ENCODE measurements at places on chromosomes 3 and 15.

GRCh38 chr3:158314426-158315357, 204.8 kb downstream of the RSRC1 start:
- no peak for DNase-seq

- no peak for DNase-seq
Measured at GRCh38 chr3:177441813-177442646, 244.7 kb upstream of the TBL1XR1 start.

DNA sequence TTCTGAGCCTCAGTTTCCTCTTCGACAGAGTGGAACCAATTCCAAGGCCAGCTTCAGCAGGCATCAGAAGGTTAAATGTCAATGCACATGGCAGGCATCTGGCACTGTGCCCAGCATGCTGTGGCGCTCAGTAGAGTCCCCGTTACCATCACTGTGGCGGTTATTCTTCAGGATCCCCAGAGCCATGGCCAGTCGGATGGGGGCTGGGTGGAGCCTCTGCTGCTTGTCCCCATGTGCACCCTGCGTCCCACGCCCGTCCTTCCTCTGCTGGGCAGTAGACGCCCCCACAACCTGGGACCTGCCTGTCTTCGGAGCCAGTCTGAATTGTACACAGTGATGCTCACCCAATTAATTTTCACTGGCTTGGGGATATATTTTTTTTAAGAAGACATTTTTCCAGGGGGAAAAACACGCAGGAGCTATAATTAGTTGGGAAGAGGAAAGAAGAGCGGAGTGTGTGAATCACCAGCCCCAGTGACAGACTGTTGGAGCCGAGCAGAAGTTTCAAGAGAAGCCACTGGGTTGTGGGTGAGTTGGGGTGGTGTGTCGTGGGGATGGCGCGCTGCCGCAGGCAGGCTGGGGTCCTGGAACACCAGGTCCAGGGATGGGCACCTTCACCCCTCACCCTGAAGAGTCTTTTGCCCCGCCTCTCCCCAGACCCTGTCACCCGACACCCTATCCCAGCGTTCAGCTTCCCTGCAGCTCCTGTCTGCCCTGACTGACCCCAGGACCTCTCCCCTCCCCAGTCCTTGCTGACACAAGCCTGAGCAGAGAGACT, 26.8 kb upstream of the RPL29 start:
- no peak for DNase-seq

GRCh38 chr3:144831955-144832716, 860.5 kb downstream of the DIPK2A start:
- DNase-seq: no peak

DNA sequence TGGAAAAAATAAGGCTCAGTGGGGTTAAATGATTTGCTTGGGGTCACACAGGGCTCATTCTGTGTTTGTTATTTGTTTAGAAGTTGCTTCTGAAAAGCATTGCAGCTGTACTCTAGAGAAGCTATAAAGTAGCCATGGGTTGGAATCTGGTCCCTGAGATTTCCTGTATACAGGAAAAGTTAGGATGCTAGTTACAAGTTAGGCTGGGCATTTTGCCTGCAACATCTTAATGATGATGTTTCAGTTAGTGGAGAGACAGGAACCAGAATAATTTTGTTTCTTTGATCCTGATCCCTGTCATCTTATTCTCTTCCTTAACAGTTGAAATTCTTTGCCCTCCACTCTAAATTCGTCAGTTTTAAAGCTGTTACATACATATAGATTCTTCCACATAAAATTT, 445.3 kb downstream of the OTOL1 start:
- no peak for DNase-seq

GRCh38 chr15:88621789-88622604, 857 bp downstream of the AEN start:
- no peak for DNase-seq

DNA sequence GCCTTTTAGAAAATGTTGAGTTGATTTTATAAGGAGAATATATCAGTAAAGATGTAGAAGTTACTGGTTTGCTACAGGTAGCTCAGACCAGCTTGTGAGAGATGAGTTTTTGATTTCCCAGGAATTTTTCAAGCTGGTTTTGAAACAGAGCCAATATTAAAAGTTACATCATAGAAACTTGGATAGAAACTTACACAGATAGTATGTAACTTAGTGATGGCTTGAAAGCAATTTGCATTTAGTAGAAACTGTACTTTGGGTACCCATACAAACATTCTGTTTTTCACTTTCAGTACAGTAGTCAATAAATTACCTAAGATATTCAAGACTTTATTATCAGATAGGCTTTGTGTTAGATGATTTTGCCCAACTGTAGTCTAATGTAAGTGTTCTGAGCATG, 93.4 kb downstream of the RBMS3 start:
- no peak for DNase-seq

GRCh38 chr3:29746163-29746760, 465.4 kb downstream of the RBMS3 start:
- no peak for DNase-seq

DNA sequence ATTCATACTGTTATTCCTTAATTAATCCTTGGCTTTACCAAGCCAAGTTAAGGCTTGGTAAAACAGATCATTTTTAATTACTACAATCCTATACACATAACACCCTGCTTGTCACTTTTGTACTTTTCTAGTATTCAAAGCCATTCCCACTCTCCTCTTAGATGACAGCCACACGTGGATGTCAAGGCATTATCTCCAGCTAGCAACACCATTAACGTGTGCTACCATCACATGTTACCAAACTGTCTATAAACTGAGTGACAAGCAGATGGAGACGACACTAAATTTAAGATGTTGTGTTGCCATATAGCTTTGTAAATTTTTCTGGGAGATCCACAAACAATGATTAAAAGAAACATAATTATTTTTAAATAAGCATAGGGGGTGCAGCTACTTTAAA, 103.7 kb downstream of the UACA start:
- DNase-seq: no peak

DNA sequence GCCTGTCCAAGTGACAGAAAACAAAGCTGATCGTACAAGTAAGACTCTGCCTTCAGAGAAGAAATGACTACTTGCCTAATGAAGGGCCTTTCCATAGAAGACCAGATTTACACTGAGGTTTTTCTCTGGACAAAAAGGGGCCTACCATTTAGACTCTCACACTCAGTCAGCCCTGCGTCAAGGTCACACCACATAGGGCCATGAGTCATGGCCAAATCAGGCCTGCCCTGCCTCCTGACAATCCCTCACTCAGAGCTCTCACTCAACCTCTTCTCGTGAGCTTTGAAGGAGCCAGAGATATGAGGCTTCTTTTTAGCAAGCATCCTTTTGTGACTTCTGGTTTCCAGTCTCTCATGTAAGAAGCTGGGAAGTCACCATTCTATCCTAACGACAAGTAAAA, 68.1 kb upstream of the NMNAT3 start:
- no peak for DNase-seq

- no peak for DNase-seq
Measured at GRCh38 chr15:85564686-85565085, 184.3 kb downstream of the AKAP13 start.

DNA sequence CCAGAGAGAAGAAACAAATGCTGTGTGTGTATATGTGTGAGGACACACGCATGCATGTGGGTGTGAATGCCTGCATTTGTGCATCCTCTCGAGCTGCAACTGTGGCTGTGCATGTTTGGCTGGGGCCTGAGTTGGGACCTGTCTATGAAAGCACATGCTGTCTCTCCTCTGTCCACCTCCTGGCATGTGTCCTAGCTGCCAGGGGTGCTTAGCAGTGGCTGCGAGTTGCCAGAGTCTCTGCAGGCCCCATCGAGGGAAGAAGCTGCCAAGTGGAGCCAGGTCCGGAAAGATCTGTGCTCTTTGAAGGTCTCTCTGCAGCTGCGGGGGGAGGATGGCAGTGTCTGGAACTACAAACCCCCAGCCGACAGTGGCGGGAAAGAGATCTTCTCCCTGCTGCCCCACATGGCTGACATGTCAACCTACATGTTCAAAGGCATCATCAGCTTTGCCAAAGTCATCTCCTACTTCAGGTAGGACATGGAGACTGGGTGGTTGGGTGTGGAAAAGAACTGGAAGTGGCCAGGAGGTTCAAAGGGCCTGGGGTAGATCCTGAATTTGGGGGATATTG, 30.7 kb downstream of the NR1I2 start:
- no peak for DNase-seq

DNA sequence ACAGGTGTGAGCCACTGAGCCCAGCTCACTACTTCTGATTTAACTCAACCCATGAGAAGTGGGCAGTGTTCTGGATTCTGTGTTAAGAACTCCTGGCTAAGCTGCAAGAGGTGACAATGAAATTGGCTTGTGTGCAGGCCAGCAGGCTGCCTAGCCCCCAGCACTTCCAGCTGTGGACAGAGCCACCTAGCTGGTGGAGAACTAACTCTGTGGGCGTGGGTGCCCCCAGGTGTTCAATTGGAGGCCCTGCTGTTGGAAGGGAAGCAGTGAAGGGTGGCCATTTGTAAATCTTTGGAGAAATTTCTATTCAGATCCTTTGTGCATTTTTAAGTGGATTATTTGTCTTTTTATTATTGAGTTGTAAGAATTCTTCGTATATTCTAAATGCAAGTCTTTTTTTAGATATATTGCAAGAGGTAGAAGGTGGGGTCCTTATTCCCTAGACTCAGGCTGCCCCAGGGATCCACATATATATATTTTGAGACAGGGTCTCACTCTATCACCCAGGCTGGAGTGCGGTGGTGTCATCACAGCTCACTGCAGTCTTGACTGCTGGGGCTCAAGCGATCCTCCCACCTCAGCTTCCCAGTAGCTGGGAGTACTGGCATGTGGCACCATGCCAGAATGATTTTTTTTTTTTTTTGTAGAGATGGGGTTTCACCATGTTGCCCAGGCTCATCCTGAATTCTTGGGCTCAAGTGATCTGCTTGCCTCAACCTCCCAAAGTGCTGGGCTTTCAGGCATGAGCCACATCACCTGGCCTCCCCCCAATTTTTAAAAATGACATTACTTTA, 7.2 kb upstream of the SCAMP5 start:
- no peak for DNase-seq

GRCh38 chr3:30511524-30512251, 94.7 kb upstream of the TGFBR2 start:
- no peak for DNase-seq

GRCh38 chr3:177516158-177517011, 319.1 kb upstream of the TBL1XR1 start:
- DNase-seq: no peak

DNA sequence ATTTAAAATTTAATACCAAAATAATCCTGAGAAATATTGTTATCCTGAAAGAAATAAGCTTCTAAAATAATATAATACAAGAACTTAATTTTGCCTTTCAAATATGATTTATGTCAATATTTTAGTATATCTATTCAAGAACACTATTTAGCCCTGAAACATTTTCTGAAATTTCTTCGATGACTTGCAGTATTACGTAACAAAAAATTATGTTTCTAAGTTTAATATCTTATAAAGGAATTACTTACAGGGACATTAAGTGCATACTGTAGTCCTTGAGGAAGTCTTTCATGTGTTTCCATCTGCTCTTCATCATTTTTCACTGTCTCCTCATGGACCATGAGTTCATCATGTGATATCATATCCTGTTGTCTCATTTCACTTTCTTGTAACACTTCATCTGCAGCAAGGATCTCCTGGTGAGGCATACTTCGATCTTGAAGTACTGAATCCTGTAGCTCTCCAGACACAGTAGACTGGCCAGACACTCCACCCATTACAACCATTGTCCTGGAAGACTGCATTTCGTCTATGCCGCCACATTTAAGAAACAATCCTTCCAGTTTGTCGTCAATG, 62.0 kb downstream of the ZNF148 start:
- no peak for DNase-seq

DNA sequence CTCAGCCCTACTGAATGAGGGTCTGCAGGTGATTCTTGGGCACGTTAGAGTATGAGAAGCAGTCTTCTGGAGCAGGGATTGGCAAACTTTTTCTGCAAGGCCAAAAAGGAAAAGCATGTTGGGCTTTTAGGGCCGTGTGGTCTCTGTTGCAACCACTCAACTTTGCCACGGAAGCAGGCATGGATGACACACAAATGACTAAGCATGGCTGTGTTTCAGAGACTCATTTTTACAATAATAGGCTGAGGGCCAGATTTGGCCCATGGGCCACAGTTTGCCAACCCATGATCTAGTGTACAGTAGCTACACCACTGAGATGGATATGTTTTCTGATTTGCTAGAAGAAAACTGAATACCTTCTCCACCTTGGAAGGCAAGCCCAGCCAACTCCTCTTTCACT, 66.1 kb upstream of the PRICKLE2 start:
- DNase-seq: no peak

- DNase-seq: no peak
Measured at GRCh38 chr3:149152420-149152819, 23.0 kb downstream of the HPS3 start.

- no peak for DNase-seq
Measured at GRCh38 chr15:29094711-29095110, 174.9 kb downstream of the NSMCE3 start.

GRCh38 chr3:62171789-62172188, 201.6 kb downstream of the FEZF2 start:
- no peak for DNase-seq

DNA sequence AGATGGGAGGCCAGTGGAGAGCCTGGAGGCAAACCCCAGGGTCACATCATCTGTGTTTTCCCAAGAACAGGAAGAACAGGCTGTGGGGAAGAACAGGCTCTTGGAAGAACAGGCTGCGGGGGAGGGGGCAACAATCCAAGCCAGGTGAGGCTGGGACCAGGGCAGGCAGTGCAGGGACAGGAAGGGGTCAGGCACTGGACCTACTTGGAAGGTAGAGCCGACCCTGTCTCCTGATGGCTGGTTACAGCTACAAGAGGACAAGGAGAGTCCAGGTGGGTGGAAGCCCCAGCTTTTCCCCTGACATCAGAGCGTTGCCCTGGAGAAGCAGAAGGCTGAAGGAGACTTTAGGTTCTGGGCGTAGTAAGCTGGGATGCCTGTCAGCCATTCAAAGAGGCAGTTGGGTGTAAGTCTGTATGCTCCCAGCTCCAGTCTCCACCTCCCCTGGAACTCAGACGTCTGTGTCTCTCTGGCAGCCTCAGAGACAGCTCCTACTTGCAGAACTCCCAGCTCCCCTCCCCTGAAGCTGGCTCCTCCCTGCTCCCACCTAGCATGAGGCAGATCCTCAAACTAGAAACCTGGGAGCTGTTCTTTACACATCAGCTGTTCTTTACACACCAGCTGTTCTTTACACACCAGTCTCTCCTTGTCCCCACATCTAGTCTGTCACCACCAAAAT, 130.9 kb downstream of the DNAJB8 start:
- no peak for DNase-seq

DNA sequence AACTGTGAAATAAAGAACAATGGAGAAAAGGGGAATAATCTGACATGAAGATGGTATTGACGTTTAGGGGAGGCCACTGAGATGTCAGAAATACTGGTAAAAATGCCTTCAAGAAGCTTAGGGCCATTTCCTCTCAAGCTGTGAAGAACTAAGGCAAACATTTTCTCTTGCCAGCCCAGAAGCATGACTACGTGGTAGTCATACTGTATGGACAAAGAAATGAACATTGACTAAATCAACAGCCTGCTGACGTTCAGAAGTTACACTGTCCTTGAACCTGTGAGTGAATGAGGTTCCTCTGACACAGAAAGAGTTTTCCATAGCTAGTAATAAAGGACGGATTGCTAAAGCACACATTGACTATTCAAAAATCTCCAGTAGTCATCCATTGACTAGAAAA, 121.0 kb downstream of the P3H2 start:
- no peak for DNase-seq
